ENCODE measurements at places on chromosomes 7 and 10.

GRCh38 chr10:125134483-125134848 is 25.9 kb downstream of the CTBP2 start:
- DNase-seq = no peak

DNA sequence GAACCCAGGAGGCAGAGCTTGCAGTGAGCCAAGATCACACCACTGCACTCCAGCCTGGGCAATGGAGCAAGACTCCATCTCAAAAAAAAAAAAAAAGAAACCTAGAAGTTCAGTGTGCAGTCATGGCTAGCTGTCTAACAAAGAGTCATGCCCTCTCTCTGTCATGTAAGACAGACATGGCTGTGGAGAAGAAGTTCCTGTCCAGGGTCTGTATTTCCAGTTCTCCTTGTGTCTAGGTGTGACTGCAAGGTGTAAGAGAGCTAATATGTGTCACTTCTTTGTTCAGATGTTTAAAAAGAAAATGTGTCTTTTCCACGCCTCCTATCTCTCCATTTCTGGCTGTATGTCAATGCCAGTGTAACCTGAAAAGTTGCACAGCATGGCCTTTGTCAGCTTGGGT is 139.5 kb downstream of the NRCAM start:
- no peak for DNase-seq

- DNase-seq = no peak
Observed at GRCh38 chr10:102433619-102434046, 1.3 kb upstream of the CUEDC2 start.

GRCh38 chr7:36396150-36396549 is 6.5 kb downstream of the ANLN start:
- no peak for DNase-seq

DNA sequence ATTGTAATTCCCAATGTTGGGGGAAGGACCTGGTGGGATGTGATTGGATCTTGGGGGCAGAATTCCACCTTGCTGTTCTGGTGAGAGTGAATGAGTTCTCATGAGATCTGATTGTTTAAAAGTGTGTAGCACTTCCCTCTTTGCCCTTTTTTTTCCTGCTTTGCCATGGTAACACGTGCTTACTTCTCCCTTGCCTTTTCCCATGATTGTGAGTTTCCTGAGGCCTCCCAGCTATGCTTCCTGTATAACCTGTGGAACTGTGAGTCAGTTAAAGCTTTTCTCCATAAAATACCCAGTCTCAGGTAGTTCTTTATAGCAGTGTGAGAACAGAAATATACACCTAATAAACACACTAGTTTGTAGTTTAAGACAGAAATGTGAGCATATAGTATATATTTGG is 166.8 kb upstream of the MAGI2 start:
- no peak for DNase-seq

- no peak for DNase-seq
Observed at GRCh38 chr10:86580521-86580891, 58.9 kb upstream of the WAPL start.

DNA sequence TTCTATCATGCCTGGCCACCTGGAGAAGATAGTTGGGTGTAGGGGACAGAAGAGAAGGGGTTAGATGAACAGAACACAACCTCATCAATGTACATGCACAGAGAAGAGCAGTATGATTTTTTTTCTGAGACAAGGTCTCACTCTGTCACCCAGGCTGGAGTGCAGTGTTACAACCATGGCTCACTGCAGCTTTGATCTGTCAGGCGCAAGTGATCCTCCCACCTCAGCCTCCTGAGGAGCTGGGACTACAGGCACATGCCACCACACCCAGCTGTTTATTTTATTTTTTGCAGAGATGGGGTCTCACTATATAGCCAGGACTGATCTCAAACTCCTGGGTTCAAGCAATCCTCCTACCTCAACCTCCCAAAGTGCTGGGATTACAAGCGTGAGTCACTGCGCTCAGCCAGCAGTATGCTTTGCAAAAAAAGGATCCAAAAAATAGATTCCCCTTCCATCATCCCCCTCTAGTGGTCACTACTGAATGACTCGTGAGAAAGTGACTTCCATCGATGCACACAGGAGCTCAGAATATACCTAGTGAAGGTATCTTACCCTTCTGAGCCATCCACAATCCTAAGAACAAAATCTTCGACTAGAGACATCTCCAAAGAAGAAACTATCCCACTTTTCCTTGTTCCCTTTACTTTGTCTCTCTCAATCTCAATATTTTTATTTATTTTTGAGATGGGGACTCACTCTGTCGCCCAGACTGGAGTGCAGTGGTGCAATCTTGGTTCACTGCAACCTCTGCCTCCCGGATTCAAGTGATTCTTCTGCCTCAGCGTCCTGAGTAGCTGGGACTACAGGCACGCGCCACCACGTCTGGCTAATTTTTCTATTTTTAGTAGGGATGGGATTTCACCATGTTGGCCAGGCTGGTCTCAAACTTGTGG is 21.0 kb downstream of the ZCWPW1 start:
- DNase-seq = peak; percentile 22

DNA sequence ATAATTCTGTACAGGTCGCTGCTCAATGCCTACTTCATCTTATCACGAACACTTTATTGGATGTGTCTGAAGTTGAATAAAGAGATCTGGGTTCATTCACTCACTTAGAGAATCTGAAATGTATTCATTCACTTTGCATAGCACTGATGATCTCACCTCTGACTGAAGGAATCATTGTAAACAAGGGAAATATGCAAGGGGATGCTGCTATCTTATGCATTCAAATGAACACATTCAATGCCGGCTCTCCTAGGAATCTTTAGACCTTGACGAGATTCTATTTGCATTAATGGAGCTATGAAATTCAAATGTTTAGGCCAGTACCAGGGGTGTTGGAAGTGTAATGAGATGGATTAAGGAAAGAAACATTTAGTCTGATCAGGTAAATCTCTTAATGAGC is 200.6 kb upstream of the COBL start:
- no peak for DNase-seq

DNA sequence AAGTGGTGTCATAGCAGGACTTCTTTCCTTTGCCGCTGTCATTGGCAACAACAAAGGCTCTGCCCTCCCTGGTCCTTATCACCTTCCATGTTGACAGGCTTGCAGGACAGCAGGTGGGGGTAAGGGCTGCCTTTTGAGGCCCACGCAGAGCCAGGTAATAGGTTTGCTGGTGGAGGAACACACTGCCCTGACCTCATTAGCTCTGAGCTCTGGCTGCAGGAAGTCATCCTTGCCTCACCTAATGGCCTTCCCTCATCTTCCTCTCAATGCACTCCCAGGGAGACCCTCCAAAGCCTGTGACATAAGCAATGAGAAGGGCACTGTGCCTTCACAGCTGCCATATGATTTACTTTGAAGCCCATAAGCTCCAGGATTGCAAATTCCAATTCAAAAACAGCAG is 1205.2 kb upstream of the AUTS2 start:
- DNase-seq = no peak

DNA sequence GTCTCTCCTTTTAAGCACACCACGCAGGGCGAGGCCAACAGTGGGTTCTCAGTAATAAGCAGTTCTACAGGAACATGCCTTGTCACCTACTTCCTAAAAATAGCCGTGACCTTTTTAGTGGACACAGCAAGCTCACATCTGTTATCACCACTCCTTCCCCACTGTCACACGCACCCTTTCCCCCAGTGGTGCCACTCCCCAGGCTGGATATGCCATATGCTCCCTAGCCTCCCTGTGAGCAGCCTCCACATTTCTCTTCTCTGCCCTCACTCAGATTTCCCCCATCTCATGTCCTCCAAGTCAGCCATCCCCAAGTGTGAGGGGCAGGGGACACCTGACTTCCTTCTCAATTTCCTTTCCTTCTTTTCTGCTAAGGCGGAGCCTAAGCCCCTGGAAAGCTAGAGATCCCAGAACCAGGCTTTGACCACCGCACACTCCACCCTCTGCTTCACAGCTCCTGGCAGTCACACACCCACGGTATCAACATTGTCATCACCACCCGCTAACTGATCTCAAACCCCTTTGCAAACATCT is 3.7 kb downstream of the ANXA11 start:
- no peak for DNase-seq

DNA sequence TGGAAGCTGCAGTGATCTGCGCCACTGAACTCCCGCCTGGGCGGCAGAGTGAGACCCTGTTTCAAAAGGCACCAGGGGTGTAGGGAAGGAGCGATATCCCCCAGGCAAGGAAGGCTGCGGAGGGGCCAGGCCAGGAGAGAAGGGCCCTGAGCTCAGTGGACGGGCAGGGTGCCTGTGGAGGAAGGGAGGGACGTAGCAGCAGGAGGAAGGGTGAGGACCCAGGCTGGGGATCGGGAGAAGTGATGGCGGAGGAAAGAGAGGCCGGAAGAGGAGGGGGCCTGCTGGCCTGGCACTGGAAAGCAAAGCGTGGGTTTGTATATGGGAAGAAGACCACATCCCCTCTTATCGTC is 45.6 kb downstream of the ALOX5 start:
- DNase-seq = no peak

DNA sequence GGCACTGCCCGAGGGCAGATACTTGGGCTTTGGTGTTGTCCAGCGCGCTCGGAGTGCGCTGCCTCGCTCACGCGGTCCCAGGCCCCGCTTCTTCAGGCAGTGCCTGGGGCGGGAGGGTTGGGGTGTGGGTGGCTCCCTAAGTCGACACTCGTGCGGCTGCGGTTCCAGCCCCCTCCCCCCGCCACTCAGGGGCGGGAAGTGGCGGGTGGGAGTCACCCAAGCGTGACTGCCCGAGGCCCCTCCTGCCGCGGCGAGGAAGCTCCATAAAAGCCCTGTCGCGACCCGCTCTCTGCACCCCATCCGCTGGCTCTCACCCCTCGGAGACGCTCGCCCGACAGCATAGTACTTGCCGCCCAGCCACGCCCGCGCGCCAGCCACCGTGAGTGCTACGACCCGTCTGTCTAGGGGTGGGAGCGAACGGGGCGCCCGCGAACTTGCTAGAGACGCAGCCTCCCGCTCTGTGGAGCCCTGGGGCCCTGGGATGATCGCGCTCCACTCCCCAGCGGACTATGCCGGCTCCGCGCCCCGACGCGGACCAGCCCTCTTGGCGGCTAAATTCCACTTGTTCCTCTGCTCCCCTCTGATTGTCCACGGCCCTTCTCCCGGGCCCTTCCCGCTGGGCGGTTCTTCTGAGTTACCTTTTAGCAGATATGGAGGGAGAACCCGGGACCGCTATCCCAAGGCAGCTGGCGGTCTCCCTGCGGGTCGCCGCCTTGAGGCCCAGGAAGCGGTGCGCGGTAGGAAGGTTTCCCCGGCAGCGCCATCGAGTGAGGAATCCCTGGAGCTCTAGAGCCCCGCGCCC is at the start of gene NPY:
NPY (plus strand) TSS at position 294 of the 802 bp plus-strand sequence. CDS start 1,051 bp downstream, outside the sequence.
- no peak for DNase-seq

DNA sequence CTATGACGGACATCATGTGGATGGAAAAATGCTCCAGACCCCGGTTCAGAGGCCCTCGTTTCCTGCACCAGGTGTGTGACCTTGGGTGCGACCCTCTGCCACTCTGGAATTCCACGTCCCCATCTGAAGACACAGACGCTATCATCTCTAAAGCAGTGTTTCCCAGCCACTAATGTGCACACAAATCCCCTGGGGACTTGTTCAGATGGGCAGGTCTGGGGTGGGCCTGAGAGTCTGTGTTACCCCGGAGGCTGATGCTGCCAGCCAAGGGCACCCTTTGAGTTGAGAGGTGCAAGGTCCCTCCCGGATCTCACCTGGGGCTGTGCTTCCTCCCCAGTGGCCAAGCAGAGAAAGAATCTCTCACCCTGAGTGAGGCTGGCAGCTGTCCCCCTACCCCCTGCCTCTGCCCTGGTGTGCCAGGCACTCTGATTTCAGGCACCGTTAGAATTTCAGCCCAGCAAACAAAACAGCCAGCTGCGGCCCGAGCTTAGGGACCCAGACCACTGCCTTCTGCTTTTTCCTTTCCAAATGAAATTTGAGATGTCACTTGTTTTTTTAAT is 90.0 kb downstream of the SLIT1 start:
- DNase-seq = no peak

DNA sequence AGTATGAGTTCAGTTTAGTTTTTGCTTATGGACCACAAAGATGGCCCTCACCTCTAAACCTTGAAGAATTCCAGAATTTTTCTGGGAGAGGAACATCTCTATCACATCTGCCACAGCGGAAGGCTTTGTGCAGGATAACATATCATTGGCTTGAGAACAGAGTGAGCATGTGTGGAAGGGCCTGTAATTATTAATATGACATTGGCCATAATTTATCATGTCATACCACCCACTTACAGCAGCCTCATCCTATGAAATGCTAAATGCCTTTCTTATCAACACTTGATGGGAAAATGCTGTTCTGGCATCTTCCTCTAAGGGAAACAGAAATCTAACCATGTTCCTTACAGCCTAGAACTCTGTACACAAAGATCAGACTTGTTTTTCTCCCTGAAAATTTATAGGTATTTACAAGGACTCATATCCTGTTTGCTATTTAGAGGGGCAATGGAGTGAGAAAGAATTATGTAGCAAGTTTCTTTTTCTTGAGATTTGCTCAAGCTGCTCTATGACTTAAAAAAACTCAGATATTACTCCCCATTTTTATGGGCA is 817.3 kb downstream of the LRMDA start:
- DNase-seq = no peak

DNA sequence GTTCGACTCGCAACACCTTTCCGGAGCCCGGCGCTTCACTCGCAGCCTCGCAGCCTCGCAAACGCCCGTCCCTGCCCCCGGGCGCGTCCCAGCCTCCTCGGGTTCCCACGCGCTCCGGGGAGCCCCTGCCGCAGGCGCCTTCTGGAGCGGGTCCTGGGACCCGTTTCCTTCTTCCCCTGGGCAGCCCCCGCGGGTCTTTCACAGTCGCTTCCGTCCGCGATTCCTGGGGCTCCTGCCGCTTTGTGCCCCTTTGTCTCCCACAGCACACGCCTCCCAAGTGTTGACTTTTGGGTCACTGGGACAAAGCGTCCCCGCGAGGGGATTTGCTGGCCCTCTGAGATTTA is 140.7 kb downstream of the DYNC2I1 start:
- no peak for DNase-seq

GRCh38 chr10:52682766-52683165 is 89.8 kb downstream of the MBL2 start:
- no peak for DNase-seq

GRCh38 chr7:153383781-153384180 is 624.2 kb downstream of the ACTR3B start:
- DNase-seq = no peak

- DNase-seq = no peak
Observed at GRCh38 chr7:33996899-33997298, 91.6 kb downstream of the BMPER start.

DNA sequence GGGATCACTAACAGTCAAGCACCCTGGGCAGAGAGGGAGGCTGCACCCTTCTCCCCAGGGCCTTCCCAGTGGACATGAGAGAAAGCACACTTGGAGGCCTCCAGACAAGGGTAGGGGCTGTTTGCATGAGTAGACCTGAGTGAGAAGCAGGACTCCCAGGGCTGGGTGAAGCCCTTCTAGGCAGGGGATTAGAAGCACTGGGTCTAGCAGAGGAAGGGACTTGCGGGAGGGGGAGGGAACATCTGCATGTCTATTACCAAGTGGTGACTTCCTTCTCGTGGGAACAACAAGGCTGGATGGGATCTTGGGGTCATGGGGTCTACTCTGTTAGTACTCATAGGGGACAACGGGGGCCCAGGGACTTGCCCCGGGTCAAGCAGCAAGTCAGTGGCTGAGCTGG is 67.8 kb downstream of the EMX2 start:
- no peak for DNase-seq
